ENCODE measurements at places on chromosomes 13 and 19.

- DNase-seq, result no peak
Observed at GRCh38 chr13:20968745-20969144, 66.2 kb upstream of the XPO4 start.

- no peak for DNase-seq
Observed at GRCh38 chr19:13717194-13717643, 47.1 kb upstream of the MRI1 start.

- no peak for DNase-seq
Observed at GRCh38 chr13:50635504-50635903, 208.0 kb downstream of the DLEU7 start.

- peak; percentile 80 for DNase-seq
Observed at GRCh38 chr19:55467236-55468053, 2.9 kb upstream of the C19orf85 start.

GRCh38 chr19:45315304-45315703 lies 7.4 kb downstream of the CKM start:
- DNase-seq, result no peak

- no peak for DNase-seq
Observed at GRCh38 chr13:33321686-33322542, 36.4 kb upstream of the STARD13 start.

DNA sequence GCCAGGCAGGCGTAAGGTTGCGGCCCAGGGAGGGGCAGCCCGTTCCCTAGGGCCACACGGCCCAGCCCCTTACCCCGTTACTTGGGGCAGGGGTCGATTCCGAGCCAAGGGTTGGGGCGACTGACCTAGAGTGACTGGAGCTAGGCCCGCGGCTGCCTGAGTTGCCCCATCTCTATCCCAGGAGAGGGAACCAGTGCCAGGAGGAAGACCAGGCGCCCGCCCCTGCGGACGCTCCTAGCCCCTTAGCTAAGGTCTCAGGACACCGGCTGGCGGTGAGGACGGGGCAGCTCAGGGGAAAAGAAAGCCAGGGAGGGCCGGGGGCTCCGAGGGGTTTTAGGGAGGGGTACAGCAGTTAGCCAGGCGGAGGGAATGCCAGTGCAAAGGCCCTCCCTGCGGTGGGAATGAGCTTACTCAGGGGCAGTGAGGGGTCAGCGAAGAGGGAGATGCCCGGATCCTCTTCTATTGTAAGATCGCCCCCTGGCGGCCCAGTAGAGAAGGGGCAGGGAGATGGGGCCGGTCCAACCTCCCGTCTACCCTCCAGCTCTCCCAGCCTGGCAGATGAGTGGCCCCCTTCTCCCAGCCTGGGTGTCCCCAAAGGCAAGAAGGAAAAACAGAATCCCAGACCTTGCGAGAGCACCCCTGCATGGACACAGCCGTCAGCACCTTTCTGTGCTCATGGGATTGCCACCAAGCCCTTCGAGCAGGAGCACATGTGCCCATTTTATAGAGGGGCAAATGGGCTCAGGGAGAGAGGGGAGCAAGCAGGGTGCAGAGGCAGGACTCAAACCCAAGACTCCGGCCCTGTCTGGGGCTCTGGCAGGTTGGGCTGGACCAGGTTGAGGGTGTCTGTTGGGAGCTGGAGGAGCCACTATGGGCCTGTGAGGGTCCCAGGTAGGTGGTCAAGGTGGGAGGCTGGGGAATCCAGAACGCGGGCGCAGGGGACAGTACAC lies 16.3 kb downstream of the CILP2 start:
- peak; percentile 84 for DNase-seq
